ENCODE measurements at places on chromosomes 7 and 10.

GRCh38 chr10:50618624-50619023, 5.1 kb downstream of the SGMS1 start:
- ATAC-seq, result peak; percentile 41

DNA sequence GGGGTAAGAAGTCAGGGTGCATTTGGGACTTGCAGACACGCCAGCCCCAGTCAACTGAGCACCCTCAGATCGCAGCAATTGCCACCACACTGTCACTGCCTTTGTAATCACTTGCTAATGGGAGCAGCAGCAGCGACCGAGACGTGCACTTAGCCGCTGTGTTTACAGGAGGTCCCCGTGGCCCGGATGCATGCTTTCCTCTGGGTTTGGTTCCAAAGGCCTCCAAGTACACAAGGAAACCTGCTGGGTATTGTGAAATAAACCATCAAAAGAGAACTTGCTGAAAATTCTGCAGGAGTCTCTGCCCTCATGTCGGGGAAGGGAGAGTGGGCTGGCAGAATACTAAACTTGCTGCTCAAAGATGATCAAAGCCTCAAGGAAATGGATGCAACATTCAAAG, 341.7 kb downstream of the DNAJB6 start:
- no peak for ATAC-seq

- ATAC-seq, result no peak
These were observed 179.5 kb upstream of the HGF start for GRCh38 chr7:81949306-81949705.

GRCh38 chr7:115058726-115059125, 136.8 kb downstream of the MDFIC start:
- no peak for ATAC-seq

GRCh38 chr7:21218155-21218554, 209.7 kb upstream of the SP4 start:
- no peak for ATAC-seq

- no peak for ATAC-seq
These were observed 244.9 kb downstream of the THSD7A start for GRCh38 chr7:11587048-11587447.

DNA sequence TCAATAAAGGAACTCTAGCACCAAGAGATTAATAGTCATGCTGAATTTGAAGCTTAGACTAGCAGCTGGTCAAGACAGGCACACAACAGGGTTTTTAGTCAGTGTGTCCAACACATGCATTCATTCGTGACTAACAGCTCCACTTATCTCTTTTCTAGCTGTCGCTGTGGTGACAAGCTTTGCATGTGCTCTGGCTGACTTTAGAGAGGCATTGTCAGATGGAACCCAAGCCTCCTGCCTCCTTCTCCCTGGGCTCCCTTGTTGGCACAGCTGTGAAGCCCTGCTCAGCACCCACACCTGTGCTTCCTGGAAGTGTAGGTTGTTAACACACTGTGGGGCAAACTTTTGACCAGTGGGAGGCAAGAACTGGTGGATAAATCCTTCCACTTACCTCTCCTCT, 9.8 kb upstream of the AGK start:
- ATAC-seq, result no peak

DNA sequence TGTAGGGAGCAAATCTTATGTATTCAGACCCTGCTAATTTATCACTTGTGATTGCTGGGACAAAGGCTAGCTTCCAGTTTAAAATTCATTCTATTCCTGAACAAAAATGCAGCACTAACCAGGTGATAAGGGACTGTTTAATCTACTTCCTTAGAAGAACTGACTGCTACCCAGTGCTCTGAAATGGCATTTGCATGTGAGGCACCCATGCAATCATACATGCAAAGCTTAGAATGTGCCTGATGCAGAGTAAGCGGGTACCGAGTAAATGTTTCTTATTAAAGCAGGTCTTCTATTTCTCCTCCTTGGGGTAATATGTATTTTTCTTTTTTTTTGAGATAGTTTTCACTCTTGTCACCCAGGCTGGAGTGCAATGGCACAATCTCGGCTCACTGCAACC, 54.5 kb downstream of the NEURL1 start:
- ATAC-seq, result no peak

- peak; percentile 80 for ATAC-seq
These were observed 72.8 kb downstream of the CCNY start for GRCh38 chr10:35409094-35409582.

DNA sequence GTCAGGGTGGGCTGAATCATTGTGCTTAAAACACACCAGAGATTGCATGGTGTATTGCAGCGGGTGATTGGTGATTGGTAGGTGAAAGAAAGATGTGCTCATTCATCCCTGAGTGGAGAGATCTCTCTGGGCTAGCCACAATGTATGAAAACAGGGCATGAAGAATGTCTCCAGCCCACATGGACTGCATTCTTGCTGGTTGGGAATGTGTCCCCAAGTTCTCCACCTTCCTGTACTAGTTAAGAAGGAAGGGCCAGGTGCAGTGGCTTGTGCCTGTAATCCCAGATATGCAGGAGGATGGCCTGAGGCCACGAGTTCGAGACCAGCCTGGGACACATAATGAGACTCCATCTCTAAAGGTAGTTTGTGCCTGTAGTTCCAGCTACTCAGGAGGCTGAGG, 113.8 kb upstream of the LANCL2 start:
- no peak for ATAC-seq

DNA sequence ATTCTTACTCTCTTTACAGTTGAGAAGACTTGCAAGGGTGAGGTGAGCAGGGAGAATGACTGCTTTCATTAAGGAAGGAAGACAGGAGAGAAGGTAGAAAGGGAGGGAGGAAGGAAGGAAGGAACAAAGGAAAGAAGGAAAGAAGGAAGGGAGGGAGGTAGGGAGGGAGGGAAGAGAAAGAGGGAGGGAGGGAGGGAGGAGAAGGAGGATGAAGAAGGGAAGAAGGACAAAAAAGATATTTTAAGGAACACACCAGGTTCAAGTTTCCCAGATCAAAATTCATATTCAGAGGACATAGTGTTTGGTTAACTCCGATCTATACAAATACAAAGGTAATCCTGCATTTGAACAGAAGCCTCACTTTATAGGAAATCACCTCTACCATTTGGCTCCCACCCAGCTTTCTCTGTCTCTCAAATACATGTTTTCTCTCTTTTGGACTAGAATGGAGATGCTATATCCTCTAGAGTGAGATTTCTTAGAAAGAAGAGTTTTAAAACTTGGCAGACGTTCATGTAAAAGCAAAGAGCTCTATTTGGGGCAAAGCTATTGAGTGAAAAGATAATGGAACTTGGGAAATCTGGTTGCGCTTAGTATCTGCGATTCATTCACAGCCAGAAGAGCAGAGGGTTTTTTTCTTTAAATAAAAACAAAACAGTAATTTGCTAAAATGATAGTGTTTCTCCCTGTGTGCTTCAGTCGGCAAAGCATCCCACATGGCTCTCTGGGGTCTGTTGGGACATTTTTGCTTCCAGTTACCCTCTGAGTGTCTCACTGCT, 261.9 kb upstream of the LYZL1 start:
- no peak for ATAC-seq

DNA sequence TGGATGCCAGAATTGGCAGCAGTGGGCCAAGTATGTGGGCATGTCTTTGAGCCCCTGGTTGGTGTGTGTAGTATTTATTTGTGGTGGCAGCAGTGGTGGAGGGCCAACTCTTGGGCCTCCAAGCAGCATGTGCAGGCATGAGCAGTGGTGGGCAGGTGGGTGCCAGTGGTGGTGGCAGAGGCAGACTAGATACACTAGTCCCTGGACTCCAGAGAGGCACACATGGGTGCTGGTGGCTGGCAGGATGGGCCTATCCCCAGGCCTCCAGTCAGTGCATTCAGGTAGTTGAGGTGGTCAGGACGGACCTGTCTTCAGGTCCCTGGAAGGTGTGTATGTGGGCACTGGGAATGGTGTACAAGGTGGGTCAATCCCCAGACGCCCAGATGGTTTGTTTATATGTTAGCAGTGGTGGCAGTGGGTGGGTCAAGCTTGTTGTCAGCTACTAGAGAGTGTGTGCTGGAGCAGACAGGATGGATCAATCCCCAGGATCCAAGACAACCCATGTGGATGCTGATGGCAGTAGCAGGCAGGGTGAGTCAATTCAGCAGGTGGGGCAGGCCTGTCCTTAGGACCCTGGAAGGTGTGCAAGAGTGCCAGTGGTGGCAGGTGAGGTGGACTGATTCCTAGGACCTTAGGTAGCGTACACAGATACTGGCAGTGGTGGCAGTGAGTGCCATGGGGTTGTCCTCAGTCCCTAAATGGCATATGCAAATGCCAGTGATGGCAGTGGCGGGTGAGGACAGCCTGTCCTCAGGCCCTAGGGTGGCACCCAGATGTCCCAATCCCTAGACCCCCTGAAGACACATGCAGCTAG, 294.3 kb downstream of the RPS24 start:
- ATAC-seq, result no peak

- peak; percentile 29 for ATAC-seq
These were observed 2.2 kb upstream of the ASCC1 start for GRCh38 chr10:72218325-72218724.

DNA sequence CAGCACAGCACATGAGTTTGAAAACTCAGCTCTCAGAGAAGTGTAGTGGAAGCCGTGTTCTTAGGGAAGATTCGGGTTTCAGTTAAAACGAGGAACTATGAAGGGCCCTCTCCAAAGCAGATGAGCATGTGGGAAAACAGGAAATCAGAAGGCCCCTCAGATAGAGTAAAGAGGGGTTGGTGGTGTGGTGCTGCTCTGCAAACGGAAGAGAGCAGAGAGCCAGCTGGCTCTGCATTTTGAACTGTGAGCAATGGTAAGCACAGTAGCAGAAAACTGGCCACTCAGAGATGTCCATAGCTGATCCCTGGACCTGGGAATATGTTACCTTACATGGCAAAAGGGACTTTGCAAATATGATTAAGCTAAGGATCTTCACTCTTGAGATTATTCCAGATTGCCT, 27.9 kb upstream of the CUL1 start:
- no peak for ATAC-seq

DNA sequence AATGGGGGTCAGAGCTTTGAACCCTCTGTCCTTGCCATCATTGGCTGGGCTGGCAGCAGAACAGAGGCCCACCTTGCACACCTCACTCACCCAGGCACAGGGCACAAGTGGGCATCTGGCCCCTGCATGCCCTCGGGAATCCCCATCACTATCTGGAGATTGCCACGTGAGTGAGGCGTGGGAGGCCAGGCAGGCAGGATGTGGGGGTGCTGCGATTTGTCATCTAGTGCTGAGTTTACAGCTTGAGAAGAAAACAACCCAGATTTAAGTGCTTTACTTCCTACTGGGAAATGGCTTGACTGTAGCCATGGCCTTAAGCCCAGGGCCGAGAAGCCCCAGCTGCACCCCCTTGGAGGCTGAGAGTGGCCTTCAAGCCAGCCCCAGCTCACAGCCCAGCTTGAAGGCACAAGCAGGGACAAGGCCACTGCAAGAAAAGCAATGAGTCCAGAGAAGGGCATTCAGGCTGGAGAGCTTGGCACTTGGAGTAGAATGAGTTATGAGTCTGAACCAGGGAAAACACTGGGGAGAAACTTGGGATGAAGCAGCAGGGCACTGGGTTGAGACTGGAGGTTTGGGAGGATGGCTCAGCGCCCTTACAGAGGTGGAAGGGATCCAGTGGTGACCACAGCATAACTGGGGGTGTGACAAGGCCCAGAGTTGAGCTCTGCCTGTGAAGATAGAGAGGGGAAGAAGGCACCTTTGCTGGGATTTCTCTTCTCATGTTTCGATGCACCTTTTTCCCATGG, 123.0 kb downstream of the CXCL12 start:
- peak; percentile 26 for ATAC-seq

DNA sequence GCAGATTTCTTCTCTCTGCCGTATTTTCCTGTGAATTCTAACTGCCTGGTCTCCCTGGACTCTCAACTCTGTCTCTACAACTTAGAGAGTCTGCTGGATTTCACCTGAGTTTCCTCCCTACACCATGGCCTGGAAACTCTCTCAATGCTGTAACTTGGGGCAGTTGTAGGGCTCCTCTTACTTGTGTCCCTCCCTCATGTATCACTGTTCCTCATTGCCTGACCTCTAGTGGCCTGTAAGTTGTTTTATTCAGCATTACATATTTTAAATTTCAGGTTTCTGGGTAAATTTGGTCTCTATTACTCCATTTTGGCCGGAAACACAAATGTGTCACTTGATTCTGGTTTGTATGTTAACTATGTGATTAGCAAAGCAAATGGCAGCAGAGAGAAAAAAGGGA, 70.9 kb downstream of the DYNC1I1 start:
- ATAC-seq, result no peak

GRCh38 chr10:15167411-15168290, 842 bp downstream of the NMT2 start:
- ATAC-seq, result peak; percentile 75

GRCh38 chr10:3067859-3068179, 471 bp downstream of the PFKP start:
- peak; percentile 6 for ATAC-seq

DNA sequence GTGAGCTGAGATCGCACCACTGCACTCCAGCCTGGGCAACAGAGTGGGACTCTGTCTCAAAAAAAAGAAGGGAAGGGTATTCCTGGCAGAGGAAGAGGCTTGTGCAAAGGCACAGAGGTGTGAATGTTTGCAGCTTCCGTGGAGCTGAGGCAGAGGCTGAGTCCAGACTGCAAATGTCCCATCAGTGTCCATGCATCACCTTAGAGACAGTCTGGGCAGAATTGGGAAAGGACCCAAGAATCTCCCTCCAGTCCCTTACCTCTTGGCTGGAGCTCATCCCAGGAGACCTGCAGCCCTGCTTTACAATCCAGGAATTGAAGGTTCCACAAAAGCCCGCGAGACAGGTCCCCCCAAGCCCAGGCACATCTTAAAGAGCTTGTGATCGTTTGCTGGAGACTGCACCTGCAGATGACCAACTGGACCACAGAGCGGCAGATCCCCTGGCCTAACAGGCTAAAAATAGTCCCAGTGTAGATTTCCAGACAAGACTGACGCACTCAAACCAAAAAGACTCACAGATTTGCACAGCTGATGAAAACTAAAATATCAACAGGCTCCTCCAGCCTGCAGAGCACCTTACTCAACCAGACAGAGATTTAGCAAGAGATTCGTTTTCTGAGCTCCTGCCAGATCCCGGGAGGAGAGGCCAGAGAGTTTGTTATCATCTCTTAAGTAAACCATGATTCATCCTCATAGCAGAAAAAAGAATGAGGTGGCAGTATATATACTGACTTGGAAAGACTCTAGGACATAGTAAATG, 22.9 kb upstream of the NANOS1 start:
- ATAC-seq, result no peak

GRCh38 chr7:5750031-5750653, 31.3 kb downstream of the RNF216 start:
- no peak for ATAC-seq

- ATAC-seq, result no peak
These were observed 2.8 kb upstream of the ELN start for GRCh38 chr7:74025146-74025545.

All from activated T-helper 17 cell treated with anti-CD3 and anti-CD28 coated beads, Interleukin-2, amount 50 U/mL, for 72 hours (primary cell).